NCI-H748 treated with DMSO at 0.1 percent for 48 hours (cell line): ENCODE measurements at places on chromosomes 5 and 9.
A peak's percentile ranks its signal among the peaks of the same experiment; 100 is the strongest.

- no peak for DNase-seq
These were observed 9.5 kb upstream of the NFIL3 start for GRCh38 chr9:91433180-91433579.

DNA sequence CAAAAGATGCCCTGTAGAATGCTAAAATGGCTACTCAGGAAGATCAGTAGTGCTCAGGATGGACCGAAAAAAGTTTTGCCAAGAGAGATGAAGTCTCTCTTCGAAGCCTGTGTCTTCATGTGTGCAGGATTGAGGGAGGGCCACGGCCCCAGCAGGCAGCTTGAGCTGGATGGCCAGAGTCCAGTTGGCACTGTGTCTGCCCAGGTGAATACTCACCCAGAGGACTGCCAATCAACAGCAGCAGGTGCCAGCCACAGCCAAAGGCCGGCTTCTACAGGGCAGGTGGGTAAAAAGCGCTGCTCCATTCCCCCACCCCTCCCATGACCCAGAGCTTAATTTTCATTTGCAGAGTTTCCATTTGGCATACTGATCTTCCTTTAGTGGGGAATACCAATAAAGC is 287.9 kb upstream of the ZNF608 start:
- DNase-seq: no peak

- DNase-seq: no peak
These were observed 507.3 kb upstream of the TNC start for GRCh38 chr9:115625251-115625650.

DNA sequence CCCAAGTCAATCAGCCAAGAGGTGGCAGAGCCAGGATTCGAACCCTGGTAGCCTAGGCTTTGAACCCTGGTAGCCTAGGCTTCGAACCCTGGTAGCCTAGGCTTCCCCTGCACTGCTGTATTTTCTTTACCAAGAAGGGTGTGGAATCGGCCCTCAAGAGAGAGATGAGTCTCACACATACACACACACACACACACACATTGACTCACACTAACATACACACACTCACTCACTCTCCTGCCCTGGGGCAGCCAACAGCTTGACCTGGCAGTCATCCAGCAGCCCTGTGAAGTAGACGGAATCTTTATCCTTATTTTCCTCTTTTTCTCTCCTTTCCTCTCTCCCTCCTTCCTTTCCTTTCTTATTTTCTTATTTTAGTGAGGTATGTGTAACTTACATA is 55.4 kb upstream of the RPL26L1 start:
- no peak for DNase-seq

DNA sequence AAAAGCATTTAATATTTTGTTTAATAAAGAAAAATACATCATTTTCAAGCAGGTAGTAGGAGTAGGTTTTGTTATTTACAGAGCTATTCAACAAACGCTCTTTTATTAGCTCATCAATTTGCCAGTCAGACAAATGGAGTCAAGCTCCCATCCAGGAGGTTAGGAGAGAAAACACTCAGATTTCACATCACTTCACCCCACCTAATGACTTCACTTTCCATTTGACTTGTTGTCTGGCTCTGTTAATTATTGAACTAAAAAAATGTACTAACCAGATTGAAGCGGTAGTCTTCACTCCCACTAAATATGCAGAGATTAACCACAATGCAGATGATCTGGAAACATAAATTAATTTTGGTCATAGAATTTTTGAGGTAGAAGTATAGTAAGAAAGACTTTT is 193.6 kb upstream of the VCAN start:
- DNase-seq: no peak

GRCh38 chr5:174155706-174156105 is 110.2 kb downstream of the NSG2 start:
- DNase-seq: peak; percentile 18

DNA sequence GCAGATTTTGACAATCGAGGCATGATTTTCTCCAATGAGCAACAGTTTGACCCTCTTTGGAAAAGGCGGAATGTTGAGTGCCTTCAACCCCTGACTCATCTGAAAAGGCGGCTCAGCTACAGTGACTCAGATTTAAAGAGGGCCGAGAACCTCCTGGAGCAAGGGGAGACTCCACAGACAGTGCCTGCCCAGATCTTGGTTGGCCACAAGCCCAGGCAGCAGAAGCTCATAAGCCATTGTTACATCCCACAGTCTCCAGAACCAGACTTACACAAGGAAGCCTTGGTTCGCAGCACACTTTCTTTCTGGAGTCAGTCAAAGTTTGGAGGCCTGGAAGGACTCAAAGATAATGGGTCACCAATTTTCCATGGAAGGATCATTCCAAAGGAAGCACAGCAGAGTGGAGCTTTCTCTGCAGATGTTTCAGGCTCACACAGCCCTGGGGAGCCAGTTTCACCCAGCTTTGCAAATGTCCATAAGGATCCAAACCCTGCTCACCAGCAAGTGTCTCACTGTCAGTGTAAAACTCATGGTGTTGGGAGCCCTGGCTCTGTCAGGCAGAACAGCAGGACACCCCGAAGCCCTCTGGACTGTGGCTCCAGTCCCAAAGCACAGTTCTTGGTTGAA is 13.6 kb downstream of the PTPDC1 start:
- DNase-seq: no peak

DNA sequence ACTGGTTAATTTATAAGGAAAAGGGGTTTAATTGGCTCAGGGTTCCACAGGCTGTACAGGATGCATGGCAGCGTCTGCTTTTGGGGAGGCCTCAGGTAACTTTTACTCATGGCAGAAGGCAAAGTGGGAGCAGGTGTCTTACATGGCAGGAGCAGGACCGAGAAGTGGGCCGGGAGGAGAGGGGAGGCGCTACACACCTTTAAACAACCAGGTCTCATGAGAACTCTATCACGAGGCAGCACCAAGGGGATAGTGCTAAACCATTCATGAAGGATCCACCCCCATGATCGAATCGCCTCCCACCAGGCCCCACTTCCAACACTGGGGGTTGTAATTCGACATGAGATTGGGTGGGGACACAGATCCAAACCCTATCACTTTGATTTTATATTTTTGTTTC is 21.7 kb downstream of the TMEM171 start:
- DNase-seq: no peak

DNA sequence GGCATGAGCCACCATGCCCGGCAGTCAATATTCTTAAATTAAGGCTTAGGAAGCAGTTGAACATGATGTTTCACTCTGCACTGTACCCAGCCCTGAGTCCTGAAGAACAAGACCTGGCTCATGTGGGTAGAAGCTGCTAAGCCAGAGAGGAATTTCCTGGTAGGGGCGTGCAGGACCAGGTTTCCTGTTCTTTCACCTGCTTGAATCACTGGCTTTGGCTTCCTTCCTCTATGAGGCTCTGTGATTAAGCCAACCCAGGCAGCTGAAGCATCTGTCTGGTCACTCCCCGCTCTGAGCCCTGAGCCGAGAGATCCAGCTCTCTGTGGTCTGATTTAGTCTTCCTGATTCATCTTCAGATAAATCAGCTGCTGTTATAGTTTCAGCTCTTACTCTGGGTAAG is 29.1 kb downstream of the CFAP77 start:
- no peak for DNase-seq

DNA sequence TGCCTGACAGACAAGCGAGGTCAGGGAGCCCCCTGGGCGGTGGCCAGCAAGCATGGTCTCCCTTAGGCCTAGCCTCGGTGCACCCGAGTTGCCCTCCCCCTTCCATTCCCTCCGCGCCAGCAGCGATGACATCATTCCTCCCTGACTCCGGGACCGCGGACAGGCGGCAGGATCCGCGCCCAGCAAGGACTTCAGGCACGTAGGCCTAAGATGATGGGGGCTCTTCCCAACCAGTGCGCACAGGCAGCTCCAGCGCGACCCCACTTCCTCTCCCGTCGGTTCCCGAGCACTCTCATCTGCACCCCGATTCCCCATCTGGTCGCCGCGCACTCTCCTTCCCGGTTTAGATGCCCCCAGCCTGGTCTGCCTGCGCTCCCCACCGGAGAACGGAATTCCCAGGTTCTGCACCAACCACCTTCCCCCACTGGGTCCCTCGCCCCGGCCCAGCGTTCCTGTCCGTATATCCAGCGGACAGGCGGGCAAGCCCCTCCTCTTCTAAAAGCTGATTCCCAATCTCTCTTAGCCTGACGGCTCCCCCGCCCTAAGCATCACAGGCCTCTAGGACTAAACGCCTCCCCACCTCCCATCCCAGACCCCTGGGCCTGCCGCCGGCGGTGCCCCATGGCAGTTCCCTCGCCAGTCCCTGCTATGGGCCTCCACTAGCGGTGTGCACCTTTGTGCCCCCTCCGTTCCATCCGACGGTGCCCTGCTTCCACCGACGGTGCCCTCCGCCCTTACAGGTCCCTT is 931 bp downstream of the FAM219A start:
- DNase-seq: peak; percentile 50

GRCh38 chr9:133004091-133004998 is 25.9 kb downstream of the GFI1B start:
- DNase-seq: no peak

DNA sequence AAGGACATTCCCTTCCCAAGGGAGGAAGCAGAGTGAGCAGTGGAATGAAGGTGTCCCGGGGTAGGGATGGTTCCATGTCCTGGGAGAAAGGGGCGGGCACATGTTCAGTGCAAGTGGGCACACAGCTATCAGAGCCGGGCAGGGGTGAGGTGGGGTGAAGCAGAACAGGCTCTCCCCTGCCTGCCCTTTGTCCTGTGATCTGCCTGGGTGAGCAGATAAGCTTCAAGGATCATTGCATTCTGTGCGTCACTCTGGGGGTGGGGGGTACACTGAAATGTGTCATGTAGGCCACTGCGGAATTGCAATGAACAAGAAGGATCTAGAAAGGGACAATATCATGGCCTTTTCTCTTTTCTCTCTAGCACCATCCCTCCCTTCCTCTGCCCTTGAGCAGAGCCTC is 61.7 kb upstream of the SHB start:
- DNase-seq: no peak

DNA sequence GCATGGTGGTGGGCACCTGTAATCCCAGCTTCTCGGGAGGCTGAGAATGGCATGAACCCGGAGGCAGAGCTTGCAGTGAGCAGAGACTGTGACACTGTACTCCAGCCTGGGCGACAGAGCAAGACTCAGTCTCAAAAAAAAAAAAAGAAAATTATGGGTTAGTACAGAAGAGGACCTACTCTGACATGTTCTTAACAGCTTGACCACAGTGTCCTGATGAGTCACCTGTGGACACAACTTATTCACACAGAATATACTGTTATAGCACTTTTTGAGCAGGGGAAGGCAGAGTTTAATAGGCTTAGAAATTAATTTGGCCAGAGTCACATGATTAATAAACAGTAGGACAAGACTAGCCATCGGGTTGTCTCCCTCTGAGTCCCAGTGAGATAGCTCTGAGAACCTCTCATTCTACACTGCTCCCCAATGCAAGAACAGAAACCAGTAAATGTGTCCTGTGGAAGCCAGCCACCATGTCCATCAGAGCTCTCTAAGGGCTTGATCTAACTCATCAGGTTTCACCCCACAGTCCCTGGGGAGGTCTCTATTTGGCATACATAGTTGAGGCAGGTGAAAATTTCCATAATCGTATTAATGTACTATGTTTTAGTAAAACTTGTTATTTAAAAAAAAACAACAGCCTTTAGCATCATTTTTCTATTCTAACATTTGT is 1077.9 kb upstream of the C9orf72 start:
- no peak for DNase-seq

DNA sequence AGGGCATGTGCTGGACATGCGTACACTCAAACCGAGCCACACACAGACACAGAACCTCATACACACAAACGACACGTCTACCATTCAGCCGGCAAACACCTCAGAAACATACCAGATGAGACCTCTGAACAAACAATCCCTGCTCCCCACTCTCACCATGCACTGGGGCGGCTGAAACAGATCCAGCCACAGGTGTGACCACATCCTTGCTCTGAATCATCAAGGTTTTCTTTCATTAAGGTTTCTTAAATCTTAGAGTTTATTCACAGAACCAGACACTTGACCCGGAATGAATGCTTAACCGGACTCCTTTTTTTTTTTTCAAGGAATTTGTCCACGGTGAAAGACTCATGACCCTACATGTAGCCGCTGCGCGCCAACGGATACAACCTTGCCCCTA is 26.2 kb downstream of the TERT start:
- DNase-seq: no peak

- no peak for DNase-seq
These were observed 250.4 kb downstream of the FSTL4 start for GRCh38 chr5:133361922-133362321.

GRCh38 chr9:84001621-84002020 is 21.0 kb downstream of the RMI1 start:
- no peak for DNase-seq

GRCh38 chr9:17623965-17624364 is 45.1 kb downstream of the SH3GL2 start:
- DNase-seq: no peak

DNA sequence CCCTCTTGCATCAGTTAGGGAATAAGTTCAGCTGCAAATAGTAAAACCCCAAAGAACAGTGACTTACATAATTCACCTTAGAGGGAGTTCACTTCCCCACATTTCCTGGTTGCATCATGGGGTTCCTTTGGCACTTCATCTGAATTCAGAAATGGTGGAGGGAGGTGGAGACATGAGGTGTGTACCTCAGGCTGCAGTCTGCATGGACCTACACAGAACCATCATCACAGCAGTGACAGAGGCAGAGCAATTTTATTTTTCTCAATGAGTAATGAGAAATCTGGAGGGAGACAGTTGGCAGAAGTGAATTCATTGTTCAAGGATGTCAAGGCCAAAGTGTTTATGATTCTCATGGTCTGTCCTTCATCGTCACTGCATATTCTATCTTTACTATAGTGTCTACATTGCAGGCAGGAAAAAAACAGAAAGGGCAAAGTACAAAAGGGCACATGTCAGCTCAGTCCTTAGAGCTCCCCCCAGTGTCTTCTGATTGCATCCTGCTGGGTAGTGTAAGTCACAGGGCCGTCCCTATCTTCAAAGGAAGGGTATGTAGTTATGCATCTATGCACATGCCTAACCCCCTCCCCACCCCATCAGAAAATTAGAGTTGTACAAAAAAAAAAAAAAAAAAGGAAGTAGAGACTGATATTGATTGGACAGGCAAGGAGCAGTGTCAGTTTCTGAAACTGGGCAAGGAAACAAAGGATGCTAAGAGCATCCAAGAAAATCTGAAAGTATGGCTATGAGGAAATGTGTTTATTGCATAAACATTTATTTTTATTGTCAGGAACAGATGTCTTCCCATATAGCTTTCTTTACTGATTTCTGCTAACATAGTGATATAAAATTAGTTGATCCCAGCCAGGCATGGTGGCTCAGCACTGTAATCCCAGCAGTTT is 132.7 kb upstream of the APC start:
- no peak for DNase-seq

GRCh38 chr5:137156180-137156579 is 342.9 kb downstream of the SPOCK1 start:
- DNase-seq: no peak
